ENCODE measurements at places on chromosomes 1 and 21.

- no peak for DNase-seq
Observed at GRCh38 chr1:206841609-206842323, 23.7 kb upstream of the IL20 start.

GRCh38 chr1:54652168-54652567 lies 10.6 kb downstream of the MROH7 start:
- DNase-seq, result no peak

DNA sequence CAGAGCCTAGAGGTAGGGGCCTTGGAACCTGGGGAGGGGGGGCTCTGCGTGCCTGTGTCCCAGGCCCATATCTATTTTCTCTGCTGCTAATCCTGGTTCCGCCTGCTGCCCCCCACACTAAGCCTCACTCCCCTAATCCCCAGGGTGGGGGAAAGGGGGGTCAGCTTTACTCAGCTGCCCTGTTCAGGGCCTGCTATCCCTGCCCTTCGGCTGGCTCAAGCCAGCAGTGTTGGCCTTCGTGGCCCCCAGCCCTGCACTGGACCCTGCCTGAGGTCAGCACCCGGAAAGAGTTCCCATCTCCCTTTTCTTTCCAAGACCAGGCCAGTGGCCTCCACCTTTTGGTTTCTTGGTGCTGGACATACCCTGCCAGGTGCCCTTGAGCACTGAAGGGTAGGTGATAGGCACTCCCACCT lies 8.4 kb downstream of the ZBTB7B start:
- no peak for DNase-seq

GRCh38 chr21:45064091-45064490 lies 10.3 kb upstream of the ADARB1 start:
- DNase-seq, result no peak

DNA sequence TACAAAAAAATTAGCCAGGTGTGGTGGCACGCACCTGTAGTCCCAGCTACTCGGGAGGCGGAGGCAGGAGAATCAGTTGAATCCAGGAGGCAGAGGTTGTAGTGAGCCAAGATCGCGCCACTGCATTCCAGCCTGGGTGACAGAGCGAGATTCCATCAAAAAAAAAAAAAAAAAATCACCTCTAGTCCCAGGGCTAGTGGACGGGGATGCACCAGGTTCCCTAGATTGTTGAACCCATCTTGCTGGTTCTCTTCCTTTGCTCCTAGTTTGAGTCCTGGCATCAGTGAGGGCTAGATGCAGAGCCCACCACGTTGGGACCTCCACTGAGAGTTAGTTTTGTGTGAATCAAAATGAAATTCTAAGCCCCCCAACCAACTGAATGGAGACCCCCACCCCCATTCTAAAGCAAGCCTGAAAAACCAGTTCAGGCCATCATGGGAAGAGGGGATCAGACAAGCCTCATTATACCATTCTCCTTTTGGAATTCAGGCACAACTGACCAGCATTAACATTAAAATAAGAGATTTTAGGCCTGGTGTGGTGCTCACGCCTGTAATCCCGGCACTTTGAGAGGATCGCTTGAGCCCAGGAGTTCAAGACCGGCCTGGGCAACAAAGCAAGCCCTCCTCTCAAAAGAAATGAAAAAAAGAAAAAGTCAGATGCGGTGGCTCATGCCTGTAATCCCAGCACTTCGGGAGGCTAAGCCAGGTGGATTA lies 17.9 kb upstream of the L1TD1 start:
- DNase-seq, result no peak

GRCh38 chr1:181100015-181100905 lies 11.8 kb downstream of the IER5 start:
- DNase-seq, result peak; percentile 58

- DNase-seq, result no peak
Observed at GRCh38 chr1:150829751-150830150, 21.7 kb upstream of the CTSK start.

GRCh38 chr1:210942513-210942912 lies 191.4 kb downstream of the KCNH1 start:
- DNase-seq, result no peak

- no peak for DNase-seq
Observed at GRCh38 chr21:37771181-37771580, 145.1 kb downstream of the KCNJ6 start.

GRCh38 chr1:75484789-75485188 lies 126.1 kb downstream of the SLC44A5 start:
- no peak for DNase-seq

DNA sequence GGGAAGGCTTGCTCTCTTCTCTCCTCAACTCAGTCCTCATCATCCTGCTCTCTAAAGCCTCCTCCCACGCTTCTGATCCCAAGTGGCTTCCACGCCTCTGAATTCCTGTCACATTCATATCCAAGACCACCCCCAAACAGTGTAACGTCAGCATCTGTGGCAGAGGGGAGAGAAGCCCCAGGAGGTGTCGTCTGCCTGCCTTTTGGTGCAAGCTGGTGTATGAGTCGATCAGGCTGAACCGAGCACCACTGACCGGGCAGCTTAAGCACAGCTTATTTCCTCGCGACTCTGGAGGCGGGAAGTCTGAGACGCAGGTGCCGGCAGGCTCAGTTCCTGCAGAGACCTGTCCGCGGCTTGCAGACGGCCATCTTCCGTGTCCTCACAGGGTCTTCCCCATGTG lies 123.8 kb upstream of the RAB4A start:
- no peak for DNase-seq

DNA sequence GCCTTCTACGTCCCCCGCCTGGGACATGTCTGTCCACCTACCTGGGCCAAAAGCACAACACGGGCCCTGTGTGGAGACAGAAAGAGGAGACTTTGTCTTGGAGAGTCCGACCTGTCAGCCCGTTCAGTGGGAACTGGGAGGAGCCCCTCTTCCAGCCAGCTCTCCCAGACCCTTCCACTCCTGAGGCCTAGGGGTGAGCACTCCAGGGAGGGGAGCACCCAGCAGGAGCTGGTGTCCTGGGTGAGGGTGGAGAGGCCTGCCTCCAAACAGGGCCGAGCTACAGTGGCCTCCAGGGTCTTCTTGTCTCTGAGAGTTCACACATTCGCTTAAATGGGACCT lies 546 bp downstream of the SPOCD1 start:
- DNase-seq, result no peak

- peak; percentile 91 for DNase-seq
Observed at GRCh38 chr1:170531758-170532657, at the start of gene GORAB. TSS of gene GORAB (plus strand) at chr1:170532166. CDS start at chr1:170532224, 58 bp downstream.

- DNase-seq, result no peak
Observed at GRCh38 chr1:117636637-117637425, 31.0 kb downstream of the TENT5C start.

DNA sequence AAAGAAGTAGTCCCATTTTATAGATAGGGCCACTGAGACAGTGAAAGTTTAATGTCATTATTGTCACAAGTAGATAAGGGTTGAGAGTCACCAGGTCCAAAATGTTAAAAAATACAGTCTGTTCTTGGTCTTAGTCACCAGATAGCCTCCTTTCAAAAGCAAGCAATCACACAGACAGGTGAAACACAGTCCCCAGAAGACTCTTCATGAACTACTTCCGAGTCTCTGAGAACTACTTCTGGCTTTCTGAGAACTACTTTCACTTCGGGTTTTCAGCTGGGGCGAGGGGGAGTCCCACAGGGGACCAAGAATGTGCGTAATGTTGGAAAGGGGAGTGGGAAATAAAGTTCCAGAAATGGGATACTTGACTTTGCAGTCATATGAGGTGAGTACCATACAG lies 143.2 kb downstream of the HHIPL2 start:
- no peak for DNase-seq

DNA sequence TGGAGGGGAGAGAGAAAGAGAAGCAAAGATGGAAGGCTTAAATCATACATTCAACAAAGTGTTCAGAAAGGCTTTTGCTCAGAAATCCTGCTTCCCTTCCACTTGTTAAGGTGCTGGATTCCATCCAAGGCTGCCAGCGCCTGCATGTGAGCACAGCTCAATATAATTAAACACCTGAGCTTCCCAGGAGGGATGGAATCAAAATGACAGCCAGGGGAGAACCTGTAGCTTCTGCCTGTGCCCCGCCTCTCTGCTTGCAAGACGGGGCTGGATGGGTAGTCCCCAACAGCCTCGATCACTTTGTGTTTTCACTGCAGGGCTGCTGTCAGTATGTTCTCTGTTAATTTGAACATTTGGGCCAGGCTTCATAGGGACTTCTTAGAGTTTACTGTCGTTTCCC lies 225.7 kb downstream of the KCNH1 start:
- DNase-seq, result no peak

DNA sequence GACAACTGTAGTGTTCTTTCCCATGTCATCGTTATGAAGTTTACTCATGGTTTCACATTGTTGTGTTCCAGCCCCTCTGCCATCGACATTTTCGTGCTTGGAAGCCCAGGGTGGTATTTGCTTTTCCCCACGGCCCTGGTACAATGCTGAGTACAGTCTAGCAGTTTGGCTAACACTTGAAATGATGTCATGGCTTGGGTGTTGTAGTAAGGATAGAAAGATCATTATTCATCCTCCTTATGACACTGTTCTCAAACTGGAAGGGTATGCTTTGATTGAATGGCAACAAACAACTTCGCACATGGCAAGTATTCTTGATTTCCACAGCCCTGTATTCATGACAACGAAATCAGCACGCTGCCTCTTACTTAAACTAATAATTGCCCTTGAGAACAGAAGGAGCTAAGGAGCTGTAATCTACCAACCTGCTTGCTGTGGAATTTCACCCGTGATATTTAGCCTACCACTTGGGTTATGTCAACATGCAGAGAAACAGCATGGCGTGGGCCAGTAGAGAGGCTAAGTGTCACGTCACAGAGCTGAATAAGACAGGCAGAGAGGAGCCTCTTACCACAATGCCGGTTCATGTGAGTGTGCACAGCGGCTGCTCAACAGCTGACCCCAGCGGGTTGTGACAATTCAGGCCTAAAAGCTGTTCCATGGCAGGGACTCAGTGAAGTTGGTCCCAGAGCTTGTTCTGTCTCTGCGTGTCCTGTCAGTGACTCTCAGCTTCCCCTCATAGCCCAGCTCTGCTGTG lies 73.9 kb downstream of the KCNJ6 start:
- no peak for DNase-seq

DNA sequence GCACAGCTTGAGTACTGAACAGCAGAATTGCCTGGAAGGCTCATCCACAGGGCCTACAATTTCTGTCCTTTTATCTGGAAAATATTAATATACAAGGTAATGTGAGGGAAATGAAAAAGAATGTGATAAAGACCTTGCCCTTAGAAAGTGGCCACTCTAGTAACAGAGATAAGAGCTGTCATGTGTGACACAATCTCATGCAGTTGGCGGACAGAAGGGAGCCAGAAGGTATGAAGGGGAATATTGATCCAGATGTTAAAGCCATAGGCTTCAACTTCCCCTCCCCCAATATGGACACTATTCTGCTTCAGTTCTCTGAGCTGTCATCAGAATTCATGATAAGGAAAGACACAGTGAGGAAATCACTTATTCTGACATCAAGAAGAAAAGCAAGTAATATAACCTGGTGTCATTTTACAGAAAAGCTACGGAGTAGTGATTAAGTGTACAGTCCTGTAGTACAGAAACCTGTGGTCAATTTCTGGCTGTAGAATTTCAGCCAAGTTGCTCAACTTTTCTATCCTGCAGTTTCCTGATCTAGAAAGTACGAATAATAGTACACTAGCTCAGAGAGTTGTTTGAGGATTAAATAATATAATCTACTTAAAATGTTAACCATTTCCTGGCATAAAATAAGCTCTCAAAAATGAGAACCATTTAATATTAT lies 572.1 kb downstream of the DPYD start:
- no peak for DNase-seq

GRCh38 chr1:200072636-200073285 lies 45.3 kb downstream of the NR5A2 start:
- DNase-seq, result no peak

GRCh38 chr1:151324390-151324930 lies 2.8 kb downstream of the PI4KB start:
- DNase-seq, result no peak

DNA sequence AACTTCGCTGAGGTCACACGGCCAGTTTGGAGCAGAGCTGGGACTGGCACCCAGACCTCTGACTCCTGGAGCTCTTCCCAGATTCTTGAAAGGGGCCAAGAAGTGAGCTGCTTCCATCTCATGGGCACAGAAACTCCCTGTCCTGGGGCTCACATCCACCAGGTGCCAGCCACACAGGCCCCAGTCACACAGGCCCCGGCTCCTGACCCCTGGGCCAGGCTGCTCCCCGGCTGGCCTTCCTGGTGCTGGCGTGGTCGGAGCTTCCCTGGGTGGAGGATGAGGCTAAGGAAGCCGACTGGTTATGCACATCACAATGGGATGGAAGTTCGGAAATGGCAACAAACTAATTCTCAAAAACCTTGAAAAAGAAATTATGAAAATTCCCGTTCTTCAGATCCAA lies 3.0 kb upstream of the GABRD start:
- no peak for DNase-seq

GRCh38 chr1:115546846-115547245 lies 94.9 kb upstream of the VANGL1 start:
- no peak for DNase-seq

GRCh38 chr1:195717651-195718050 lies 890.6 kb downstream of the KCNT2 start:
- DNase-seq, result no peak

Measured in activated CD4-positive, alpha-beta T cell treated with anti-CD3 and anti-CD28 coated beads for 48 hours (primary cell).